ENCODE measurements at places on chromosomes 16 and 17.
A peak's percentile ranks its signal among the peaks of the same experiment; 100 is the strongest.

GRCh38 chr16:3810818-3811217 is 69.7 kb downstream of the CREBBP start:
- no peak for DNase-seq

DNA sequence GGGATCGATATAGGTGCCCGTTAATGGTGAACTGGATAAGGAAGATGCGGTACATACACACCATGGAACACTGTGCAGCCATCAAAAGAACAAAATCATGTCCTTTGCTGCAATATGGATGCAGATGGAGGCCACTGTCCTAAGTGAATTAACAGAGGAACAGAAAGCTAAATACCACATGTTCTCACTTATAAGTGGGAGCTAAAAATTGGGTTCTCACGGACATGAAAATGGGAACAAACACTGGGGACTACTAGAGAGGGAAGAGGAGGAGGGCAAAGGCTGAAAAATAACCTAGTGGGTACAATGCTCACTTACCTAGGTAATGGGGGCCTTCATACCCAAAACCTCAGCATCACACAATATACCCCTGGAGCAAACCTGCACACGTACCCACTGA is 302.6 kb downstream of the XYLT1 start:
- DNase-seq, result no peak

- DNase-seq, result no peak
These were observed 62.1 kb downstream of the AMFR start for GRCh38 chr16:56363181-56363716.

DNA sequence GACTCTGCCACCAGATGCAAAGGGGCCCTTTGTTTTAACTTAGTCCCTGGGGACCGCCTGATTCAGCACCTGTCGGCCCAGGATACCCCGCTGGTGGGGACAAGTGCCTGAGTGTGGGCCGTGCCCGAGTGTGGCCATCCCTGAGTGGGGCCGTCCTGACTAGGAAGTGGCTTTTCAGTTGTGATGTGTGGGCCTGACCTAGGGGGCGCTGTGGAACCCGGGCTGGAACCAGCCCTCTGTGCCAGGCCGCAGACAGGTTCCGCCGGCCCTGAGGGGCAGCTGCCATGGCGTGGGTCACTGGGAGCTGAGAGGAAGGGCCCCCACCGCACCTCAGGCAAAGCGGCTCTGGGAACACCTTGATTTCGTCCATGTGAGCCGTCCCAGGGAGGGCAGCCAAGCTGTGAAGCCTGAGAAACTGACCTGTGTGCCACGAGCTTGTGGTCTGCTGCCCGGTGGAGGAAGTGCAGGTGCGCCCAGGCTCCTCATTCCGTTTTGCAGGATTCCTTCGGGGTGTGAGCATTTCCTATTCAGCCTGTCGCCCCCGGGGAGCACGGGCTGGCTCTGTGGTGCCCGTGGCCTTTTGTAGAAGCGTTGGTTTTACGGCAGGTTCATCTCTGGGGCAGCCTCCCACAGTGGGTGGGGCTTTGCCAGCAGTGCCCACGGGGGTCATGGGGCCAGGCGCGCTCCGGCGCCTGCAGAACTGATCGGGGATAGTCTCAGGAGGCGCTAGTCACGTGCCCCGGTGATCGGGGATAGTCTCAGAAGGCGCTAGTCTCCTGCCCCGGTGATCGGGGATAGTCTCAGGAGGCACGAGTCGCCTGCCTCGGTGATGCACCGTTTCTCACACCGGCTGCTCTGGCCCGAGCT is 5.3 kb downstream of the RPL13 start:
- DNase-seq, result no peak

GRCh38 chr17:30433514-30433913 is 43.7 kb upstream of the GOSR1 start:
- no peak for DNase-seq

- no peak for DNase-seq
These were observed 33.9 kb downstream of the CMTM4 start for GRCh38 chr16:66662445-66663194.

- DNase-seq, result no peak
These were observed 79.8 kb downstream of the ENGASE start for GRCh38 chr17:79154446-79154845.

GRCh38 chr16:86816930-86817625 is 238.7 kb downstream of the FOXL1 start:
- DNase-seq, result no peak

- no peak for DNase-seq
These were observed 20.5 kb downstream of the CNGB1 start for GRCh38 chr16:57950382-57950781.

DNA sequence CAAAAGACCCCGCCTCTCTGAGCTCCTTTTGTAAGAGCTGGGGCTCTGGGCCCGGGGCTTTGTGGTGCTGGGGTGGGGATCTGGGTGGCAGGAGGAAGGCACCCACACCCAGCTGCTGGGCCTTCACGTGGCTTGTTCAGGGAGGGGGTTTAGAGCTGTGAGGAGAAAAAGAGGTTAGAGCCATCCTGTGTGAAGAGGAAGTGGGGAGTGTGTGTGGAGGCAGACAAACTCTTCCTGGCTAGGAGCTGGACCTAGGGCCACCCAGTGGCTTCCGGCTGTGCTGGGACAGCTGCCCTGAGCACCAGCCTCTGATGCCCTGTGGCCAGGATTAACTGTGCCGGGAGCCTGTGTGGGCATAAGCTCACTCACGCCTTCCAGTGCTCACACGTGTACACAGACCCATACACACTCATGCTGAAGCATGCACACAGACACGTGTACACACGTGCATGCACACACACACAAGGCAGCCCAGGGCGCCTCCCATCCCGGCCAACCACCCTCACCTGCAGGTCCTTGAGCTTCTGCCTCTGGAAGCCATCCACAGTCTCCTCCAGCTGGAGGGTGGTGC is 7.4 kb downstream of the CIBAR2 start:
- no peak for DNase-seq

DNA sequence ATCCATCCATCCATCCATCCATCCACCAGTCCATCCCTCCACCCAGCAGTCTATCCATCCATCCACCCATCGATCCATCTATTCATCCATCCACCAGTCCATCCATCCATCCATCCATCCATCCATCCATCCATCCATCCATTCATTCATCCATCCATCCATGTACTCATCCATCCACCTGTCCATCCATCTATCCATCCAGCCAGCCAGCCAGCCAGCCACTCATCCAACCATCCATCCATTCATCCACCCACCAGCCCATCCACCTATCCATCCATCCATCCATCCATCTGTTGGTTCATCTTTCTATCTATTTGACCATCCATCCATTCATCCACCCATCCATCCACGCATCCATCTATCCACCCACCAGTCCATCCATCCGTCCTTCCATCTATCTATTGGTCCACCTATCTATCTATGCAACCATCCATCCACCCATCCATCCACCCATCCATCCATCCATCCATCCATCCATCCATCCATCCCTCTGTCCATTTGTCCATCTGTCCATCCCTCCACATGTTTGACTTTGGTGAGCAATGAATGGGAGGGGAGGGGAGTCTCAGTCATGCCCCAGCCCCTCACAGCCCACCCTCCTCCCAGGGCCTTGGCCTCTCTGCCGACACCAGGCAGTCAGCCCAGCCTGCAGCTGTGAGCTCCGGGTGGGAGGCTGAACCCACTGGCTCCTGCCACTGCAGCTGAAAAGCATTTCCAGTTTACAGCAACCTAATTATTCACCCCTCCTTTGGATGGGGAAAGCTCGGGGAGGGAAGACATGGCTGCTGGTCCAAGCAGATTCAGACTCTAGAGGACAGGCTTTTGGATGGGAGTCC is 38.1 kb upstream of the SSTR5 start:
- no peak for DNase-seq

- no peak for DNase-seq
These were observed 36.7 kb downstream of the SPAG9 start for GRCh38 chr17:51083981-51084380.

DNA sequence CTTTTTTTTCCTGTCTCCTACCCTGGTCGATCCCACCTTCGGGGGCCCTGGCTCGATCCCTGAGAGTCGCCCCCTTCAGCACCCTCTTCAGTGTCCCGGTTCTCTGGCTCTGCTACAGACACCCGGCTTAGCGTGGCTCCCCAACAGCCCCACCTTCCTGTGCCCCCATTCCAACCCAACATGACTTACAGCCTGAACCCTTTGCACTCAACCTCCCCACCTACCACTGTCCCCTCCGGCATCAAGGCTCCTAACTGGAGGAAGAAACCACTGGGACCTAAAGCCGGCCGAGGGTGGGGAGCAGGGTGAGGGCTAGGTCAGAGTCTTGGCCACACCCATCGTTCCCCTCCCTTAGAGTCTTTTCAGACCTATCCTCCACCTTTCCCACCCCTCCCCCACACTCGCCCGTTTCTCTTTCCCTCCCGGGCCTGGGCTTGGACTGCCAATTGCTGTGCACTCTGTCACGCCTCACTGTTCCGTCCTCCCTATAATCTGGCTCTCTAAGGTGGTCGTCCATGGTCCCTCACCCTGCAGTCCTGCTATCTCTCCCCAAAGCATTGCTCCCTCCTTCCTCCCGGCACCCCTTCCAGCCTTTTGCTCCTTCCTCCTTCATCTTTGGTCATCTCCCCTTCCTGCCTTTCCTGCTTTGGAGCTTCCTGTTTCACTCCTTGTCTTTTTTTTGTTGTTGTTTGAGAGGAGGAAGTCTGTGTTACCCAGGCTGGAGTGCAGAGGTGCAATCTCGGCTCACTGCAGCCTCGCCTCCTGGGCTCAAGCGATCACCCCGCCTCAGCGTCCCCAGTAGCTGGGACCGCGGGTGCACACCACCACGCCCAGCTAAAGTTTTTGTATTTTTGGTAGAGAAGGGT is 890 bp upstream of the CLDN7 start:
- peak; percentile 10 for DNase-seq

DNA sequence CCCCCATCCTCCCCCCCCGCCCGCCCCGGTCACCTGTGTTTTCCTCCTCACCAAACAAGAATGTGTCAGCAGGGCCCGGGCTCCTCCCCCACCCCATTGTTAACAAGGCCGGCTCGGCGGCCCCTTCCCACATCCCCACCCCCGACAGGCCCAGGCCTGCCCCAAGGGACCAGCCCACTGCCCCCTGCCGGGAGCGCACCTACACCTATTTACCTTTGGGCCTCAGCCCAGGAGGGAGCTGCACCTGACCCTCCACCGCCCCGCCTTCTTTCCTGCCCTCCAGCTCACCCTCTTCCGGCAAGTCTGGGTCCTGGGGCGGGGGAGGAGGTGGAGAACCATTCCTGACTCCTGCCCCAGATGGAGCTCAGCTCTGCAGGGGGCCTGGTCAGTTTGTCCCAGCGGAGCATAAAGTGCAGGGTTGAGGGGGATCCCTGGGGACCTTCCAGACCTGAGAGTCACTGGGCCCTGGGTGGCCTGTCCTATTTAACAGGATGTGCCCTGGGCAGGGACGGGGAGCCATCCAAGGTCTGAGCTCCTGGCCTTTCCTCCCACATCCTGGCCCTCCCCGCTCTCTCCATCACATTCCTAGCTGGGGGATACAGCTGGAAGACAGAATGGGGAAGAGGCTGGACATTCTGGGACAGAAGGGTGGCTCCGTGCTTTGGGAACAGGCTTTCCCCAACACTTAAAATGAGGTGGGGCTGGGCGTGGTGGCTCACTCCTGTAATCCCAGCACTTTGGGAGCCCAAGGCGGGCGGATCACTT is 8.3 kb downstream of the FOXJ1 start:
- peak; percentile 43 for DNase-seq

DNA sequence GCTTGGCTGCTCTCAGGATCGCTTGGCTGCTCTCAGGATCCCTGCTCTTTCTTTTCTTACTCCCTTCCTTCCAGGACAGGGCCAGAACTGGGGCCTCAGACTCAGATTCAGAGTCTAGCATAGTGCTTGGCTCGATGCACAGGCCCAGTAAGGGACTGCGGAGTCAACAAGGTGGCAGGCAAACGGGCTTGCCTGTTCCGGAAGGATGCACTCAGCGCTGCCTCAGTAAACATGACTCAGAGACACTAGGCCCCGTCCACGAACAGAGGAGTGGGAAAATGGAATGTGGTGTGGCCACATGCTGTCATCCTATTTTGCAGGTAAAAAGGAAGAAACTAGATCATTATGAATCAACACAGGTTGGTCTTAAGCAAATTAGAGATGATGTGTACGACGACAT is 9.8 kb downstream of the SPHK1 start:
- DNase-seq, result no peak

DNA sequence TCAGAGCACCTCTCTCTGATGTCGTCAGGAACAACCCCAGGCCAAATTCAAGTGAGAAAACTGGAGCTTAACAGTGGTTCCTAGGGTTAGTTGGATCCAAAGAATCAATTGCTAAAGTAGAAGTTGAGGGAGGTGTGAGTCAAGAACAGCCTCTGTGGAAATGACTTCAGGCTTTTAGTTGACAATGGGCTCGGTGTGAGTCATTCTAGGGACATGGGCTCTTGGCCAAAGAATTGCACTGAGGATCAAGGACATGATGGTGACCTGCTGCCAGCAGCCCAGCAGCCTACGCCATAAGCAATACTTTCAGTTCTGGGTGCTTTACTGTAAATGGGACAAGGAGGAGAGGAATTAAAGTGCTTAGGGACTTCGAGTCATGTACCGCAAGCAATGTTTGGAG is 32.1 kb upstream of the SMURF2 start:
- DNase-seq, result no peak

DNA sequence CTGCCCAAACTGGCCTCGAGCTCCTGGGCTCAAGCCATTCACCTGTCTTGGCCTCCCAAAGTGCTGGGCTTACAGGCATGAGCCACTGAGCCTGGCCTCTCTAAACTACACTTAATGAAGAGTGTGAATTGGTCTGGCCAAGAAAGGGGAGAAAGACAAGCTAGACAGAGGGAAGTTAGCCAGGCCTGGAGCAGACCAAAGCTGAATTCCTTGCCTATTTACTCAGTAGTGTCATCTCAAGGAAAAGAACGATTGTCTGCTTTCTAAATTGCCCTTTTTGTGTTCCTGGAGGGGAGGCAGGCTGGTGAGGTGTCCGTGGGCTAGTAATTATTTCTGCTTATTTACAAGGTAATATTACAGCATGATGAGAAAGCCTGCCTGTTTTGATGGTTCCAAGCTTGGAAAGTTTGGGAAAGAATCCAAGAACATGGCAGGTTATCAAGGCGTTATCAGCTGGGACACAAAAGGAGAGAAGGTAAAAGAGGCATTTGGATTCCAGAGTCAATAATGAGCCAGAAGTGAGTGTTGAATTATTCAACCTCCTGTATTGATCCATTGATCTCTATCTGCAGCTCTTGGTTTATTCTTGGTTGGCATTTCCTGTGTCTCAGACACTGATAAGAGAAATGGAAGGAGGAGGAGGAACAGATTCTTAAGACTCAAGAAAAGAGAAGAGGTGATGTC is 6.3 kb upstream of the CBFB start:
- no peak for DNase-seq

GRCh38 chr17:61594294-61594825 is 3.3 kb upstream of the NACA2 start:
- DNase-seq, result no peak

- DNase-seq, result no peak
These were observed 520.6 kb upstream of the SOX9 start for GRCh38 chr17:71600137-71600789.

- no peak for DNase-seq
These were observed 7.7 kb downstream of the ITGAM start for GRCh38 chr16:31267332-31268032.

DNA sequence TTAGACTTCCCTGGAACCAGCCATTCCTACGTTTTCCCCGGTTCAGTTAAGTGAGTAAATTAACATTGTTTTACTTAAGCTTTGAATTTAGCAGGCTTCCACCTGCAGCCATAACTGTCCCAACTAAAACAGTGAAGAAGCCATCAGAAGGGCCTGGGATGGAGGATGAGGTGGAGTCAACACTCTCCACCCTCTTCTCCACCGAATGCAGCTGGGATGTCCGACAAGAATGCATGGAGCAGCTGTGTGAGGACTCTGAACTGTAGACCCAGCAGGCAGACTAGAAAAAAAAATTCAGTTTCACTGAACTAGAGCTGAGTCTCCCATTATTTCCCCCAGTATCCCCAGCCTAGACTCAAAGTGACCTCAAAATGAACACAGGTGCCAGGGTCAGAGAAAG is 114.8 kb downstream of the C16orf95 start:
- no peak for DNase-seq
